Fibroblast of the aortic adventitia (primary cell): ENCODE measurements at places on chromosomes 2 and 18. TPM values are rescaled to one million over a fixed set of nuclear protein-coding genes. Genes with fewer than 3 reads are reported as not detected.

The UNC80 gene
- total RNA-seq = not detected in 2 replicates

GRCh38 chr2:149213764-149214493 is 116.5 kb upstream of the LYPD6 start:
- no peak for DNase-seq

DNA sequence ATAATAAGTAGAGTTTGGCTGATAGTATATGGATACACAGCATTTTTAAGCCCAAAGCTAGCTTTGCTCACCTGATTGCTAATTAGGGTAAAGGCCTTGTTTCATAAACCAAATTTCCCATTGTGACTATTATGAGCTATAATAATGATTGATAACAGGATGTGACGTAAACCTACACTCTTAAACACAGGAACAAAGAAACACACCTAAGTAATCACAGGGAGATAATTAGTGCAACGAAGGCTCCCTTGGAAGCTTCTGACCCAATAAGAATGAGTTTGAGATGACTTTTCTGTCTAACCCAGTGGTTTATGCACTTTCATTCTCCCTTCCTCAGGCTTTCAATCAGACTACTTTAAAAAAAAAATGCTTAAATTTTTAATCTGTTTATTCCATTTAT is 683.2 kb downstream of the SATB2 start:
- DNase-seq = no peak

GRCh38 chr2:66962716-66963115 is 434.4 kb upstream of the ETAA1 start:
- peak; percentile 36 for DNase-seq

DNA sequence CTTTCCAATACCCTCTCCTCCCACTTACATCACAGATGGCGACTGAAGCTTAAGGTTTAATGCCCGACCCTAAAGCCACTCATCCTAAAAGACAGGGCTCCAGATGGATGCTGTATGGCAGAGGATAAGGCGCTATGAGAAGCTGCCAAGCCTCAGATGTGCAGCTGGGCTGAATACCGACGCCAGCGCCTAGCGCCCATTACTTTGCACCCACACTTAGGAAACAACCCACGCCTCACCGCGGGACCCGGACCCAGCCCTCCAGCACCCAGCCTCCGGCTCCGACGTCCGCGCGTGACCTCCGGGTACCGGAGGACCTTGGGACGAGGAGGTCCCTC is 335 bp downstream of the TRAK2 start:
- peak; percentile 61 for DNase-seq

GRCh38 chr2:207110715-207111114 is 55.0 kb downstream of the KLF7 start:
- no peak for DNase-seq

DNA sequence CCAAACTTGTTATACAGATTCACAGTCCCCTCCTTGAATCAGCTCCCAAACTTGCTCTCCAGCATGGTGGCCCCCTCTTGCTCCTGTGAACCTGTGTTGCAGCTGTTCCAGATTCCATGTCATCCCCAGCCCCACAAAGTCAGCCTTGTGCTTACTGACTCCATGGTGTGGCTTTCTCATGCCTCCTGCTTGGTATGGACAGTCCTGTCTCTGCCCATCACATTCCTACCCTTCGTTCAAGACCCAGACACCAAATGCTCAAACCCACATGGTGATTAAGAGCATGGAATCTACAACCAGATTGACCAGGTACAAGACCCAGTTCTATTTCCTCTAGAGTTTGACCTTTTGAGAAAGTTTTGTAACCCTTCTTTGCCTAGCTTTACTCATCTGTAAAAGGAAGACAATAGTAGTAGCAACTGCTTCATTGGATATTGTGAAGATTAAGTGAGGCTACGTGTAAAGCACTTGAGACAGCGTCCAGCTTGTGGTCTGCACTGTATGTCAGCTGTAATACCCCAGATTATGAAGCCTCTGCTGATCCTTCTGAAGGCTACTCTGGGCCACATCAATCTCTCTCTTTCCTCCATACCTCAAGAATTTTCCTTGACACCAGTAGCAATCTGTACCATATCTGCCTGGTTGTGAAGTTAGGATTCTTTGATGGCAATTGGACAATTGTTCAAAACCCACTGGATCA is 146.4 kb upstream of the HAAO start:
- DNase-seq = no peak

GRCh38 chr18:31553800-31554199 is 37.9 kb upstream of the TTR start:
- no peak for DNase-seq

The SATB2 gene
- total RNA-seq = 2.3 and 12.7 TPM in 2 replicates

The SAG gene
- not detected in 2 replicates for total RNA-seq

GRCh38 chr18:10860928-10861327 is 288.4 kb downstream of the PIEZO2 start:
- peak; percentile 3 for DNase-seq

DNA sequence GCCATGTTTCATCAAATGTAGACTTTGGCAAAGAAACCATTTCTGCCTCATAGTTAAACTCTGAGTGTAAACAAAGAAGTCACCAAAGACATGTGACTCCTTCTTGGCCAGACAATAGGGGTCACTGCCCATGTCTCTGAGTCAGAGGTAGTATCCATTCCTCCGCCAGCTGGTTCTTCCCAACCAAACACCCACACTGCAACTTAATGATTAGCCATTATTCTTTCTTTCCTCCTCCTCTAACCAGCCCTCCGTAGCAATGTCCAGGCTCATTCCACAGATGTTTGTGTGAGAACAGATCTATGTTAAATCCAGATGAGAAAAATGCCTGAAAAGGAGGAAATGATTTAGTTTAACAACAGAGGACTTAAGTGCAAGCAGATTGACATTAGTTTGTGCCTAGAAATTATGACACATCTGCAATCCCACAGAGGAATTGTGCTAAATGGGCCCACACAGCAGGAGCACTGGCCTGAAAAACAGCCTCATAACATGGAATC is 127.9 kb upstream of the SH3BP4 start:
- DNase-seq = peak; percentile 99

The CLIP4 gene
- 73.5 and 97.1 TPM in 2 replicates for total RNA-seq

The ZNF407 gene
- total RNA-seq = 21.7 and 23.8 TPM in 2 replicates

DNA sequence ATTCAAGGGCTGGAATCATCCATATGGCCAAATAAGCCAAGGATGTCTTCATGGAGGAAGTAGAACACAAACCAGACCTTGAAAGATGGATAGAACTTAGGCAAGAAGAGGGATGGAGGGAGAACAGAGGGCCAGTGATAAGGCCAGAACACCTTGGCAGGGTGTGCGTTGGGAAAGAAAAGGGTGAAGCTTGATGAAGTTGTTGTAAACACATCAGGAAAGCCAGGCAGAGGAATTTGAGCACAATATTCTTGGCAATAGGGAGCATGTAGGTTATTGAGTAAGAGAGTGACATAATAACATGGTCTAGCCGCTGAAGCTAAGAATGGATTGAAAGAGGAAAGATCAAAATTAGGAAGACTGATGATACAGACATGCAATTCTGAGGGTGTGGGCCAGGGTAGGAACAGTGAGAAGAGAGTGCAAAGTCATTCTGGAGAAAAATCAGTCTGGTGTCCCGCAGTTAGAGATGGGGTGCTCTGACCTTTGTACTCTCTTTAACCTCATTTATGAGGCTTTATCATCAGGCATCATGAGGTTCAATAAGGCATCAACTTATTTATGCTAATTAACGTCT is 41.0 kb downstream of the SLC14A2 start:
- DNase-seq = no peak

- DNase-seq = no peak
These were observed 56.4 kb downstream of the THADA start for GRCh38 chr2:43539436-43539835.

GRCh38 chr2:2839393-2839781 is 508.3 kb upstream of the MYT1L start:
- no peak for DNase-seq

DNA sequence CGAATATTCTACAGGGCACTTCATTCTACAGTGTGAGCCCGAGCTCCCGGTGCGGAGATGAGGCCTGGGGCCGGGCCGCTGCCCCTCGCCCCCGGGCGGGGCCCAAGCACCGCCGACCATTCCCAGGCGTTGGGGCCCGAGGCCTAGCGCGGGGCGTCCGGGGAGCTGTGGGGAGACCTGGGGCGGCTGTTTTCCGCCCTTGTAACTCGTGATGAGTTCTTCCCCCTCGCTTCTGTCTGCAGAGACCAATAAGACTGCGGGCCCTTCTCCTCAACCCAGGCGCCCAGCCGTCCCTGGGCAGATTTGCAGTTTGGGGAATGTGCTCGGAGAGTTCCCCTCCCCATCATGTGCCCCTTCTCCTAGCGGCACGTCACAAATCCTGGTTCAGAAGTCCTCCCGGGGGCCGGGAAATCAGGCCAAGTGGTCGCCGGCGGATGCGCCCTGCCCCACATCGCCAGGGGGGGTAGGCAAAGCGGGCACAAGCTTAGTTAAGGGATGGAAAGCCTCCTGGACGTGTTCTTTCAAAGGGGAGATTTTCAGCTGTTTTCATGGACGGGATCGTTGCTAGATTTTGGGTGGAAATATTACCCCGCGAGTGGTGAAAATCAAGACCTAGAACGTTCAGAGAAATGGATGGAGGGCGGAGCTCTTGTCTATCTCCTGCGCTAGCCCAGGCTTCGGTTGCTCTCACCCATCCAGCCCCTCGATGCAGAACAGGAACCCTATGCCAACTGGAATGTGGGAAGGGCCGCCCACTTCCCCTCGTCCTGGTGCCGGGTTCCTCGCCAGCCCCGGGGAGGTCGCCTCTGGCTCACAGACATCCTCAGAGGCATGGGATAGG is 18.8 kb upstream of the HAAO start:
- DNase-seq = peak; percentile 54

The HOXD12 gene
- not detected in 2 replicates for total RNA-seq

- DNase-seq = no peak
These were observed 64.6 kb upstream of the CNGA3 start for GRCh38 chr2:98281607-98282006.

The CERKL gene
- total RNA-seq = 0.27 TPM in 1 of 2 replicates, not detected in the other

- peak; percentile 72 for DNase-seq
These were observed 5.4 kb upstream of the MTCL1 start for GRCh38 chr18:8699948-8700347.

- DNase-seq = no peak
These were observed 1186.2 kb upstream of the FAM98A start for GRCh38 chr2:34785206-34785785.

The SKOR2 gene
- not detected in 2 replicates for total RNA-seq

DNA sequence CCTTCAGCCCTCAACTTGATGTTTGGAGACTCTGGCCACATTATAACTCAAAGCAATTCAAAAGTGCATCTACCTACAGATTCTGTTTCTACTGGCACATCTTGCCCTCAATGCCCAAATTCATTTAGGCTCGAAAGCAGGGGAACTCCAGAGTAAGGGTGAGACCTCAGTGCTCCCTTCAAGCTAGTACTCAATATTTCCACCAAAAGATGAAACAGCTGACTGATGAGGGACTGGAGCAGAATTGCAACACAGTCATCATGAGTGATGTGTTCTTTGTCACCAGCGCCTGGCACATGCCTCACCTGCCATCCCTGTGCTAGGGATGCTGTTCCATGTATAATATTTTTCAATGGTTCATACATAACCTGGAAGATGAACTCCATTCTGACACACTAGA is 247.3 kb downstream of the DSEL start:
- no peak for DNase-seq

GRCh38 chr2:88210132-88211002 is 40.2 kb downstream of the THNSL2 start:
- no peak for DNase-seq

The POTEI gene
- not detected in 2 replicates for total RNA-seq

- DNase-seq = peak; percentile 56
These were observed 1.7 kb downstream of the SLC8A1 start for GRCh38 chr2:40450066-40450795.

- DNase-seq = no peak
These were observed 446.6 kb downstream of the DSC3 start for GRCh38 chr18:30595942-30596341.

GRCh38 chr2:19247186-19247585 is 111.2 kb downstream of the OSR1 start:
- DNase-seq = no peak

- no peak for DNase-seq
These were observed 47.2 kb upstream of the RAB12 start for GRCh38 chr18:8562070-8562469.

- no peak for DNase-seq
These were observed 70.9 kb downstream of the NFATC1 start for GRCh38 chr18:79466591-79466990.

DNA sequence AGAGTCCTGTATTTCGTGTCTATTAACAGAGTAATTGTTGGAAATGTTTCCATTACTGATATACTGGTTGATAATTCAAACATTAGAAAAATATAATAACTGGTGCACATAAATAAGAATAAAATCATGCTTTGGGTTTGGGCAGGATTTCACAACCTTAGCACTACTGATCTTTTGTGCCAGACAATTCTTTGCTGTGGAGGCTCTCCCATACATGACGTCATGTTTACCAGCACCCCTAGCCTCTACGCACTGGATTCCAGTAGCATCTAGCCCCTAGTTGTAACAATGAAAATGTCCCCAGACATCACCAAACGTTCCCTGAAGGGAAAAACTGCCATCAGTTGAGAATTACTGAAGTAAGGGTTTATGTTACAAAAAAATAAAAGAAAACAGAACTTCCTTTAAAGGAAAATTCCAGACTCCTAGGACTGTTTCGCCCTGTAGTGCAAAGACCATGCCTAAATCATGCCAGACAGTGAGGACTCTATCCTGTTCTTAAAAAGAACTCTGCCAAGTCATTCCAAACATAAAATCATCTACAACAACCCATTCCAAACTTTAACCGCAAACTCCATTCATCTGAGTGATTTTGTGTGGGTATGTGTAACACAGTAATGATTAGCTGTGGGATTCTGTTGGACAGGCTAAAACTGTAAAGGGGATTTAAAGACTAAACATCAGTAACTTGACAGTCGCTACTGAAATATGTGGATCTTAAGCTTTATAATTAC is 313.4 kb upstream of the CCDC68 start:
- DNase-seq = peak; percentile 65

- no peak for DNase-seq
These were observed 79.1 kb upstream of the KCNH7 start for GRCh38 chr2:162917626-162918025.

The SNTG2 gene
- total RNA-seq = 0.09 TPM in 1 of 2 replicates, not detected in the other

GRCh38 chr2:135744760-135745314 is 3.2 kb downstream of the UBXN4 start:
- no peak for DNase-seq

GRCh38 chr18:23173912-23174311 is 38.6 kb downstream of the CABLES1 start:
- no peak for DNase-seq

- DNase-seq = peak; percentile 30
These were observed 8.7 kb downstream of the TMEM169 start for GRCh38 chr2:216090369-216090786.

The OXER1 gene
- total RNA-seq = 0.27 TPM in 1 of 2 replicates, not detected in the other

The CCDC74B gene
- total RNA-seq = 9.7 and 12.2 TPM in 2 replicates
